Ureter (tissue), 1 donor: ENCODE measurements at places on chromosomes 6 and 20.

GRCh38 chr6:84916704-84917103, 152.3 kb upstream of the TBX18 start:
- DNase-seq = no peak

DNA sequence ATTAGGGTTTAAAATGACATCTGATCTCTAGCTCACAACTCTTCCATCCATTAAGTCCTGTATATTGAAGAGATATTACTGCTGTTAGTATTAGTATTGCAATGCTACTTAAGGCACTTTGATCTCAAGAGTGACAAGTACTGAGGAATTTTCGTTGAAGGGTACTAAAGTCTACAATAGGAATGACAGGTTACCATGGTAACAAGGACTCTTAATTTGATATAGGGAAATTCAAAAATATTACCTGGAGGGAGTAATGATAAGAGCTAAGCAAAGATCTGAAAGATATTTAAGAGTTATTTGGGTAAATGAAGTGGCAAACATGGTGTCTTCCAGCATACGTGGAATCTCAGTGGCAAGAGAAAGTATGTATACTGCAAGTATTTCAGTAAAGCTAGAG, 518.0 kb upstream of the SLC35B3 start:
- DNase-seq = no peak

DNA sequence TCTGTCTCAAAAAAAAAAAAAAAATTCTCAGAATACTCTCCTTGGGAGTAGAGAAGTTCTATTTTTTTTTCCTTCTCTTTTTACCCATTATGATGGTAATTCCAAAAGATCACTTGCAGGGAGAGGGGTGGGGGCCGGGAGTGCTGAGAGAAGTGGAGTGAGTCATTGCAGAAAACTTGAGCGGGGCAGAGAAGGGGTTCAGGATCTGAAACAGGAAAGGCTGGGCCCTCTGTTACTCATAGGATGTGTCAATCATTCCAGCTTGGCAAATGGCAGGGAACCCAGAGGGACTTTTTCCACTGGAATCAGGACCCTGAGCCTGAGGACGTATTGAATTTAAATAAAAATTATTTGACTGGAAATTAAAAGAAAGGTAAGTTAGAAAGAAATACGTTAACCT, 111.4 kb upstream of the ARMC2 start:
- DNase-seq = no peak

- DNase-seq = no peak
Observed at GRCh38 chr20:43975096-43975768, 60.6 kb downstream of the TOX2 start.
